Fibroblast of gingiva (primary cell): ENCODE measurements at places on chromosomes 7 and 10.

- DNase-seq: peak; percentile 67
Measured at GRCh38 chr7:107592361-107593024, 12.4 kb downstream of the BCAP29 start.

- DNase-seq: peak; percentile 72
Measured at GRCh38 chr10:11024596-11024995, 6.9 kb downstream of the CELF2 start.

DNA sequence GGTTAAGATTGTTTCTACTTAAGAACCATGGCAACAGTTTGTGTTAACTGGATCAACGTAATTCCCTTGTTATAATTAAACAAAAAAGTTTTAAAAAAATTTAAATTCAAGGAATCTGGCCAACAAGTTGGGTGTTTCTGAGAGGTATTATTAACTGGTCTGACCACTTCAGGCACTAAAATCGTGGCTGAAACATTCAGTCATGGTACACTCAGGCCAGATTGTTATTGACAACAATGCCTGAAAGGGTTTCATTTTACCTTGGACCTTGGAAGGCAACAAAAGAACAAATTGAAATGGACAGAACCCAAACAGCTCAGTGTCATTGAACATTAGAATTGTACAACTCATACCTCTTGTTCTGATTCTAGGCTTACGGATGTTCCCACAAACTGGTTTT lies 103.3 kb upstream of the ARMC3 start:
- no peak for DNase-seq

DNA sequence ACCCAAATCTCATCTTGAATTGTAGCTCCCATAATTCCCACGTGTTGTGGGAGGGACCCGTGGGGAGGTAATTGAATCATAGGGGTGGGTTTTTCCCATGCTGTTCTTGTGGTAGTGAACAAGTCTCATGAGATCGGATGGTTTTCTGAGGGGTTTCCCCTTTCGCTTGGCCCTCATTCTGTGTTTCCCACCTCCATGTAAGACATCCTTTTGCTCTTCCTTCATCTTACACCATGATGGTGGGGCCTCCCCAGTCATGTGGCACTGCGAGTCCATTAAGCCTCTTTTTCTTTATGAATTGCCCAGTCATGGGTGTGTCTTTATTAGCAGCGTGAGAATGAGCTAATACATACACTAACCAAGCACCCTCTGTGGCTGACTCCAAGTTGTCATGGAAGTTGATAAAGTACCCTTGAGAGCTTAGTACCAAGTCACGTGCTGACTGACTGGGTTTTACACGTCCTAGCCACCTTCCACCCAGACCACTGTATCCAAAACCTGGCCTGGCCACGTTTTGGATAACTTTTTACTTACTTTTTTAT lies 614.4 kb downstream of the SDK1 start:
- DNase-seq: no peak

GRCh38 chr7:43313628-43314378 lies 201.4 kb downstream of the HECW1 start:
- peak; percentile 7 for DNase-seq

GRCh38 chr10:36280890-36281499 lies 638.9 kb upstream of the FZD8 start:
- DNase-seq: no peak

DNA sequence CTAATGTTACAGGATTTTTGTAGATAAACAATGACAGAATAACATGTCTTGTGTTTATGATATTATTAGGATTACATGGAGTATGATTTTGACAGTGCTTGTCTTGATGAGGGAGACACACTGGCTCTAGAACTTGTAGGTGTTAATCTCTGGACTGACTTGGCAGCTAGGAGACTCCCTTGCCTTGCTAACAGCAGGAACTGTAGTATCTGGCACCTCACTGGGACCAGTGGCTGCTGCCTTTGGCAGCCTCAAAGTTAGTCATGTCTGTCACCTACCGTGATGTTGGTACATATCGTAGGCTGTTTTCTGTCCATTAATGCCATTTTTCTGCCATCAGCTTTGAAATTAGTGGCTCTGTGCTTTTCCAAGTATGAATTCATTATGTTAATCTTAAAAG lies 261.5 kb downstream of the CDK14 start:
- DNase-seq: no peak

DNA sequence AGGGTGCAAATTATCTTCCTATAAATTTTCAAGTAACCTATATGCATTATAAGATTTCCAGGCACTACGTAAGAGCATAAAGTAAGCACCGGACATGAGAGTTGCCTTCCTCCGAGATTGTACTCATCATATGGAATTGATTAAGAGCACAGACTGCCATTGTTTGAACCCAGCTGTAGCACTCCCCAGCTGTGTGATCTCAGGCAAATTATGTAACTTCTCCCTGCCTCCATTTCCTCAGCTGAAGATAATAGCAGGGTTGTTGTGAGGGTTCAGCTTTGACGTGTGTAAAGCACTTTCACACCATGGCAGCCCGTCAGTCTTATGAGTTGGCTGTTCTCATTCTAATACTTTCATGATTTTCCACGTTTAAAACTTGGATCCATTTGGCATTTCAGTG lies 122.6 kb downstream of the ITIH5 start:
- DNase-seq: no peak
